ENCODE measurements at places on chromosomes 5 and 9. TPM values are rescaled to one million over a fixed set of nuclear protein-coding genes. Genes with fewer than 3 reads are reported as not detected.

Gene LHFPL2
- total RNA-seq = 22.2 TPM

Gene CARTPT
- not detected for total RNA-seq

Gene C9
- total RNA-seq = not detected

- no peak for DNase-seq
Measured at GRCh38 chr9:34570376-34570775, 19.1 kb downstream of the CNTFR start.

Gene NCS1
- 40.3 TPM for total RNA-seq

Gene RLN2
- total RNA-seq = not detected

DNA sequence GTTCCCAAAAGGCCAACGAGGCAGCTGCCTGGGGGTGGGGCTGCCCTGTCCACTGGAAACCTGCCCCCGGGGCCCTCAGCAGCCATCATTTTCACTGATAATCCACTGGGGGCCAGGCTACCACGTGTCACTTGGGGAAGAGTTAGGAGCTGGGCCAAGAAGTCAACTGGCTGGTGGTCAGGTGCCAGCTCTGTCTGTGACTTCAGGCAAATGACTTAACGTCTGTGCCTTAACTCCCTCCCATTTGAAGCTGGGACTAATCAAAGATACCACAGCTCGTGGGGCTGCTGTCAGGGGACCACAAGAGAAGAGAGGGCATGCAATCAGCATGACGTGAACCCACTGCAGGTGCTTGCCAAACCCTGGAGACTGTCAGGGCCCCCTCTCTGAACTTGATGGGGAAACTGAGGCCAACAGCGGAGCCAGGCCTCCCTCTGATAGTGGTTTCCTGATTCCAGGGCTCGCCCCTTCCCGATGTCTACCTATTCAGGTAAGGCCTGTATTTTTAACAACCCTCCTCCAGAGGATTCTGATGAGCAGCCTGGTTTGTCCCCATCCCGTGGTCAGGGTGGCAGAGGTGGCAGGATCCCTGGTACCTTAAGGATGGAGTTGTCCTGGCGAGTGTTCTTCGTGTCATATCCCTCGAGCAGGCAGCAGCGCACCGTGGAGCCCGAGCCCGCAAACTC is 12.3 kb upstream of the DPM2 start:
- DNase-seq = no peak

Gene C9orf153
- total RNA-seq = not detected

- no peak for DNase-seq
Measured at GRCh38 chr5:123701511-123702200, 189.7 kb downstream of the CSNK1G3 start.

- no peak for DNase-seq
Measured at GRCh38 chr9:105311306-105311705, 66.9 kb downstream of the SLC44A1 start.

Gene APC
- total RNA-seq = 25.0 TPM

DNA sequence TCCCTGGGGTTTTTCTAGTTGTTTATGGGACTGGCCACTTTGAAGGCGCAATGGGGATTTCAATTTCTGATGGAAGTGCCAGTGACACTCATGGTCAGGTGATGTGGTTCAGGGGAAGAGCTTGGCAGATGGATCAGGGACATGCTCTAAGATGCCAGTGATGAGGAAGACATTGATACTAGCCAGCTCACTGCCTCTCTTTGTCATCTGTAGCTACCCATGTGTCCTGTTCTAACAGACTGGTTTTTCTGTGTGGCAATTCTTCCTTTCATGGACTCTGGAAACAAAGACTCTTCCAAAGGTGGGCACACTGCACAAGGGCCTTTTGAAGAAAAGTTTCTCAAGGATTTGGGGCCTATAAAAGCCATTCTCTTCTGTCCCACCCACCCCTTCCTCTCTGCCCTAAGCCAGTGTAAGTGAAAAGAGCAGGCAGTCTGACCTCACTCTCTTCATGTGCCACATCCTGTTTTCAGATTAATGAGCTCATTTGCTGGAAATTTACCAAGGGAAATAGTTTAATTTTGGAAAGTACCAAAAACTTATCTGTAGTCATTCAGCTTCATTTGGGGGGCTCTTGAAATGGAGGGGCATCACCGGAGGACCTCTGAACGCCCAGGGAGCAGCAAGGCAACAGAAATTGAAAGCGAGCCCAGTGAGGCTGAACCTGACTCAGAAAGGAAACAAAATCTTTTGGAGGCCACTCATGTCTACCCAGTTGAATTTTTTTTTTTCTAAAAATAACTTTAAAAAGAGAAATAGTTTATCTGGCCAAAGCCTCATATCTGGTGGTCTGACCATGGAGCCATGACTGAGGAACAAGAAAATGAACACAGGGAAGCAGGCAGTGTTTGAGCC is 4.9 kb upstream of the TRAF1 start:
- DNase-seq = peak; percentile 66

Gene GPR150
- not detected for total RNA-seq

- no peak for DNase-seq
Measured at GRCh38 chr5:157230610-157231009, 35.3 kb upstream of the CYFIP2 start.

GRCh38 chr9:136140046-136140445 is 21.4 kb upstream of the TMEM250 start:
- DNase-seq = no peak

Gene F2RL2
- 93.9 TPM for total RNA-seq

- no peak for DNase-seq
Measured at GRCh38 chr9:105712773-105713172, 18.4 kb downstream of the TMEM38B start.

- no peak for DNase-seq
Measured at GRCh38 chr5:14173377-14174229, 30.5 kb downstream of the TRIO start.

DNA sequence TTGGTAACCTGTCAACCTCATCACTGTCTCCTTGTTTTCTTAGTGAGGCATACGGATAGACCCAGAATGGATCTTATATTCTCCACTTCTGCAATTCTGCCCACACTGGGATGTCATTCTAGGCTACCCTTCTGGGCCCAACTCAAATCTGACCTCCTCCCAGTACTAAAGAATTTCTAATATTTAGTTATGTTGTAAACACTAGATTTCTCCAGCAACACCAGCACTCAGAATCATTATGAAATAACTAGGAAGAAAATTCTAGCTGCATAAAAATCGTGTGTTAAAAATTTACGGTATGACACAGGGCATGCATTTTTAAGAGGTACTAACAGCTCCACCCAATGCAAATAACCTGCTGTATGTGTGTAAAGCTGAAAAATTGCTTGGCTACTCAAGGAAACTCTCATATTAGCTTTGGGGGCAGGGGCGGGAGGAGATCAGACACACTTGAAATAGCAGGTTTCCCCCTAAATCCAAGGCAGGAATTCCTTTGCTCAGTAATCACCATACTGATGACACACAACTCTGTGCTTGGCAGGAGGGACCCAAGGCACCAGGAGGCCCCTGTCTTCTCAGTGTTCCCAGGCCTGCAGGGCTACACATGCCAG is 27.3 kb downstream of the MACROH2A1 start:
- DNase-seq = no peak

GRCh38 chr5:90888511-90889324 is 330.1 kb downstream of the ADGRV1 start:
- peak; percentile 37 for DNase-seq

DNA sequence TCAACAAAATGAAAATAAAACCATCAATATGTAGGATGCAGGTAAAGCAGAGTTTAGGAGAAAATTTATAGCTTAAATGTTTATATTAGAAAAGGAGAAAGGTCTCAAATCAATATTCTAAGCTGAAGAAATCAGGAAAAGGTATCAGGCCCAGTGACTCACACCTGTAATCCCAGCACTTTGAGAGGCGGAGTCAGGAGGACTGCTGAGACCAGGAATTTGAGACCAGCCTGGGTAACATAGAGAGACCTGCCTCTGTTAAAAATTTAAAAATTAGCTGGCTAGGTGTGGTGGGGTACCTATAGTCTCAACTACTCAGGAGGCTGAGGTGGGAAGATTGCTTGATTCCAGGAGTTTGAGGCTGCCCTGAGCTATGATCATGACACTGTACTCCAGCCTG is 32.2 kb downstream of the CCDC69 start:
- DNase-seq = no peak

Gene FAM200C
- 7.0 TPM for total RNA-seq

- DNase-seq = no peak
Measured at GRCh38 chr9:22129133-22129532, 120.0 kb upstream of the CDKN2B start.

DNA sequence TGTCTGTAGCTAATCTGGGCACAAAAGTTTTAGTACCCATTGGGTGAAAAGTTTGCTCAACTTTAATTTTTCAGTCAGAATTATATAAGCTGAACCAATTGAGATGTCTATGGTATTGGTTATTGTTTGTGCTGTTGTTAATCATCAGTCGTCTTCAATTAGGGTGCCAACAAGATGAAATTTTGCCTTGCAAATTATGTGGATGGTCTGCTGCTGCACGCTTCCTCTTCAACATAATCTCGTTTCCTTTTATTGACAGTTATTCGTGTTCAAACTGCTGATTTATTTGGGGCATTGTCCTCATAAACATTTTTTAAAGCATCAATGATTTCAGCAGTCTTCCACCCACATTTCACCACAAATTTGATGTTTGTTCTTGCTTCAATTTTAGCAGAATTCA is 194.0 kb downstream of the HTR1A start:
- DNase-seq = no peak

DNA sequence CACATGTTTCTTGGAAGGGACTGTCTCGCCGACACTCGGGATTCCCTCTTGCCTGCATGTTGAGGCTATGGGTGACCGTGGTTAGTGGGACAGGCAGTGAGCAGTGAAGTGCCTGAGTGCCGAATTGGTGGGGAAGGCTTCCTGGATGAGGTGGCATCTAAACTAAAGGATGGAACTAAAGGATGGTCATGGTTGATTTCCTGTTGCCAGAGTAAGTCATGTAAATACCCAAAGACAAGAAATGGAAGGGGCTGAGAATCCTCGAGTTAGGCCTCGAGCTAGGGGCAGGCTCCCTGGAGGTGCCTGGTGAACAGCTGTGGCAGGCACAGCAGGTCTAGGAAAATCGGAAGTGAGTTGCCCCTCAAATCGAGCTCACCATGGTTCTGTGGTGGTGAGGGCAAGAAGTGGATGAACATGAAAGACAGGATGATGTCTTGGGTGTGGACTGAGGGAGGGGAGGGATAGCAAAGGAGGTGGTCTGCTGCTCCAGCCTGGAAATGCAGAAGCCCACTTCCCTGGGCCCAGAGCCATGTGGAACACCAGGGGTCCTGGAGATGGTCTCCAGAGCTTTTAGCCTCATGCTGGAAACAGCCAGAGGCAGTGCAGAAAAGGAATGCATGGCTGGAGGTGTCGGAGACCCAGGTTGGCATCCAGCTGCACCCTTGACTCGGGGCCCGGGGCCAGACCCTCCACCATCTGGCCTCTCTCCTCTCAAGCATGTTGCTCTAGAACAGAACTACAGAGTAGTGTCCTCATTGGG is 12.2 kb downstream of the CD74 start:
- DNase-seq = no peak

Gene FBP2
- 0.41 TPM for total RNA-seq

Gene TAF11L10
- total RNA-seq = not detected

Gene CDC25C
- total RNA-seq = 25.1 TPM

DNA sequence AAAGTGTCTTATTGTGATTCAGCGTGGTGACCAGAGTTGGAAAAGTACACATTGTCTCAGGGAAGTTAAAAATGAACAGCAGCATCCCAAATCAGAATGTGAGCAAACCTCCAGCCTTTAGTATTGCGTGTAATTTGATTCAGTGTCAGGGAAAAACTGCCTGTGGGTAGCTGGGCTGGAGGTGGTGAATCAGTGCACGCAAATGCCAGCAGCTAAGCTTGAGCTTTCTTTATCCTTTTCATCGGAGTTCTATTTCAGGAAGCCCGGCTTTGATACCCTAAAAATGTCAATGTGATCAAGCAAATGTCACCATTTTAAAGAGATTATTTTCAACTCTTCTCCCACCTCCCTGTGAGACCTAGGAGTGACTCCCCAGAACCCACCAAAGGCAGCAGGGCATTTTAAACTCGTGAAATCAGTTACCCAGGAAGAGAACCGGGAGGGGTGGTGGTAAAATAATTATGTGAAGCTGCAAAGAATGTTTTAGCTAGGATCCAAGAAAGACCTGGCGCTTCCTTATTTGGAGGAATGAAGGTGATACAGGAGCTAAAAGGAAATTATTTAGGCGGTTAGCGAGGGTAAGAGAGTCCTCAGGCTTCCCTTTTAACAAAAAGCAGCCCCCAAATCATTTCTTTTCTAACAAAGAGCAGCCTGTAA is 25.7 kb upstream of the C5orf47 start:
- peak; percentile 30 for DNase-seq

DNA sequence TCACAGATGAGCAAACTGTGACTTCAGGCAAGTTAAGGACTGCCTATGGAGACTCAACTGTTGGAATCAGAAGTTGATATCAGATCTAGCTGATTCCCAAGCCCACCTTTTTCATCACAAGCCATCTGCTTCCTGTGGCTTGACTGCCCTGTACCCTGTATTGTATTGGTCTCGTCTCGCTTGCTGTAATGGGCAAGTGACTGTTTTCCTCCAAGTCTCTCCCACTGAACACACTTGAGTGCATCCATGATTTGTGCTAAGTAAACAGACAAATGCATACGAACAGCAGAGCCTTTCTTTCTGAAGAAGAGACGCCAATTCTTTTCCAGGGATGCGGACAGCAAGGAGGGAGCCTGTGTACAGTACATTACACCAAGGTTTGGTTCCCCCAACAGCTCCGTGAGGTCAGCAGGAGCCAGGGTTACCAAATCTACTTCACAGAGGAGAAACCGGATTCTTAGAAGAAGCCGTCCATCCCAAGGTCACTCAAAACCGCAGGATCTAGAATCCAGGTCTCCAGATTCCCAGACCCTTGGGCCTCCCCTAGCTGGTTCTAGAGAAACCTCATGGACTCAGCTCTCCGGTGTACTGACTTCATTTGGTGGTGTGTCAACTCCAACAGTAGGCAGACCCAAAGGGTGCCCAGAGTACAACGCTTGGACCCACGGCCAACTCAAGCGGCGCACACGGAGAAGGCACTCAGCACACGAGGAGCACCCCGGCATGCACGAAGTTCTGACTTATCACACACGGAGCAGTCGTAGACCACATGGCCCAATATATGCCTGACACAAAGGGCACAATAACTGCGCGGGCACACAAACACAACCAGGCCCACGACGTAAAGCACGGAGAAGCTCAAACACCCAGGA is 1.1 kb downstream of the BAG1 start:
- DNase-seq = no peak

All from H4 (cell line).